ENCODE measurements at places on chromosomes 6 and 20. TPM values are rescaled to one million over a fixed set of nuclear protein-coding genes. Genes with fewer than 3 reads are reported as not detected.

The CST9 gene
- not detected for total RNA-seq

The CDSN gene
- total RNA-seq = not detected

The TTBK1 gene
- not detected for total RNA-seq

The RRAGD gene
- 1.4 TPM for total RNA-seq

The HM13 gene
- 47.6 TPM for total RNA-seq

The RIN2 gene
- total RNA-seq = 36.6 TPM

The KHDC1L gene
- not detected for total RNA-seq

The HAO1 gene
- not detected for total RNA-seq

The RHAG gene
- total RNA-seq = not detected

The SMLR1 gene
- not detected for total RNA-seq

The GNAS-AS1 gene
- 0.81 TPM for total RNA-seq

The PXDC1 gene
- total RNA-seq = 39.4 TPM

The SYCP2 gene
- total RNA-seq = 0.74 TPM

The BTNL2 gene
- total RNA-seq = not detected

The LST1 gene
- total RNA-seq = not detected

The SLPI gene
- 0.63 TPM for total RNA-seq

The GNRH2 gene
- total RNA-seq = not detected

The PROCR gene
- 62.2 TPM for total RNA-seq

The SNAP25 gene
- total RNA-seq = 0.65 TPM

The RIMS1 gene
- not detected for total RNA-seq

The TTK gene
- 35.9 TPM for total RNA-seq

The C20orf144 gene
- 0.18 TPM for total RNA-seq

The RAB44 gene
- not detected for total RNA-seq

The GINM1 gene
- 87.9 TPM for total RNA-seq

The ASIP gene
- total RNA-seq = not detected

The DEFB132 gene
- not detected for total RNA-seq

The EDN1 gene
- total RNA-seq = 7.4 TPM

The RNF182 gene
- 2.9 TPM for total RNA-seq

The CST4 gene
- not detected for total RNA-seq

The POM121L2 gene
- total RNA-seq = not detected

The AFG1L gene
- total RNA-seq = 6.0 TPM

Data from fibroblast of the aortic adventitia (primary cell).